ENCODE measurements at places on chromosomes 4 and X.

- H3K4me3 ChIP-seq, result no peak overlapping the region
- DNase-seq, result no peak
- no peak overlapping the region for H3K27ac ChIP-seq
These were observed 5.5 kb upstream of the BLTP1 start for GRCh38 chr4:122146652-122147051.

GRCh38 chr4:133152330-133152821, 3.3 kb downstream of the PCDH10 start:
- H3K4me3 ChIP-seq, result no peak overlapping the region
- H3K4me1 ChIP-seq, result no peaks in the 10 kb centered on the region
- H3K27ac ChIP-seq, result no peak overlapping the region
- peaks cover 8% of the 10 kb centered on the region for H3K27me3 ChIP-seq
- H3K36me3 ChIP-seq, result no peaks in the 10 kb centered on the region

DNA sequence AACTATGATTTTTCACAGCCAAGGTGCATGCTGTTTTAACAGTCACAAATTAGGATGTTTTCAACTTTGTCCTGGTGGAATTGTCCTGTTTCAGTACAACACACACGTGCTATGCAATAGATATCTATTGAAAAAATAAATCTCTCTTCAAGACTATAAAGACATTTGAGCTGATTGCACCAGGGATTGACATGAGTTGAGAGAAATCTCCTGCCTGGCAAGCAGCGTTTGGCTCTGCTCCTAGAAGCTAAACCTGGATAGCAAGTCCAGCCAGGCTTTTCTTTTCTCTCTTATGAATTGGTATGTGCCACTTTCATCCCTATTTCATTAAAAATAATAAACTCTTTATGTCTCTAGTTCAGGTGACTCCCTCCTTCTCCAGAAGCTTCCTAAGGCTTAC, 16.6 kb upstream of the NPNT start:
- no peak for DNase-seq
- no peaks in the 10 kb centered on the region for H3K36me3 ChIP-seq
- no peak overlapping the region for H3K27ac ChIP-seq

GRCh38 chrX:29948653-29949052, 266.7 kb upstream of the MAGEB2 start:
- H3K27ac ChIP-seq, result no peak overlapping the region
- H3K4me1 ChIP-seq, result no peaks in the 10 kb centered on the region
- no peaks in the 10 kb centered on the region for H3K27me3 ChIP-seq
- H3K4me3 ChIP-seq, result no peak overlapping the region

DNA sequence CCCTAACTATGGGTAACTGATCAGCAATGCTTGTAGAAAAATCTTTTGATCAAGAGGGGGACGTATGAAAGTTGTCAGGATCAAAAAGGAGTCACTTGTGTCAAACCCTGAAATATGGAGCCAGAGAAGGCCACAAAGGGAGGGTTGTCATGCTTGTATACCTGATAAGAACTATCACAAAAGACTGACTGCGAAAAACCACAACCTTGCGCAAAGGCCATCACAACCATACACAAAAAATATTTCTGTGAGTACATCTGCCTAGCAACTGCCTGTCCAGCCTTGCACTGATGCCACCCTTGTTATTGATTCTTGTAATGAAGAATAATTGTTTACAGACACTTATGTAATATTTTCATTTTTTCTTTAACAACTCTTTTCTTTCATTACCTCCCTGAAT, 22.8 kb upstream of the EIF4E start:
- no peaks in the 10 kb centered on the region for H3K4me1 ChIP-seq
- H3K27ac ChIP-seq, result no peak overlapping the region
- no peak for DNase-seq
- no peaks in the 10 kb centered on the region for H3K36me3 ChIP-seq

DNA sequence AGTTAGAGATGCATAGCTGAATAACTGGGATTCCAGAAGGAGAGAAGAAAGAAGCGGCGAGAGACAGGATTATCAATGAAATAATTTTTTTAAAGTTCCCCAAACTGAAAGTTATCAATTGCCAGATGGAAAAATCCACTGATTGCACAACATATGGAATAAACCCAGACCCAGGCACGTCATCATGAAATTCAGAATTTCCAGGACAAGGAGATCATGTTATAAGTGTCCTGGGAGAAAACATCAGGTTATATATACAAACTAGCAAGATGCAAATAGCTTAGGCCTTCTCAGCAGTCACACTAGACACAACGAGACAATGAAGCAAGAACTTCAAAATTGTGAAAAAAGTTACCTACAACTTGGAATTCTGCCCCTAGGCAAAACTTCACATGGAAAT, 200.0 kb downstream of the PALLD start:
- H3K4me3 ChIP-seq, result no peak overlapping the region
- no peaks in the 10 kb centered on the region for H3K36me3 ChIP-seq
- H3K27ac ChIP-seq, result no peak overlapping the region
- H3K27me3 ChIP-seq, result no peaks in the 10 kb centered on the region

DNA sequence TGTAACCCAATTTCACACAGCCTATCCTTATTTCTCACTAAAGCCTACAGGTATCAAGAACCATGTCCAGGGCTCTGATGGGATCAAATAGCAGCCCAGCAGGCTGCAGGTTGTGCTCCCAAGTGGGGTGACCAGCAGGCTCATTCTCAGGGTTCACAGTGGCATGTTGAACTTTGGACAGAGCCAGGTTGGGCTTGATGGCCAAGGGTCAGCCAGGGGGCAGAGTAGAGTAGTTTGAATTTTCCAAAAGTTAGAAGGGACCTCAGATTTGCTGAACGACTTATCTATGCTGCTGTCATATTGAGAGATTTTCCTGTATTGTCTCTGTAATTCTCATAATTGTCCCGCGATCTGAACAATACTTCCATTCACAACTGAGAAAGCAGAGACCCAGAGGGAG, 310.8 kb upstream of the BOD1L1 start:
- H3K27me3 ChIP-seq, result no peaks in the 10 kb centered on the region
- no peak overlapping the region for H3K4me3 ChIP-seq
- DNase-seq, result no peak
